B cell (primary cell): ENCODE measurements at places on chromosomes 6 and 20.

DNA sequence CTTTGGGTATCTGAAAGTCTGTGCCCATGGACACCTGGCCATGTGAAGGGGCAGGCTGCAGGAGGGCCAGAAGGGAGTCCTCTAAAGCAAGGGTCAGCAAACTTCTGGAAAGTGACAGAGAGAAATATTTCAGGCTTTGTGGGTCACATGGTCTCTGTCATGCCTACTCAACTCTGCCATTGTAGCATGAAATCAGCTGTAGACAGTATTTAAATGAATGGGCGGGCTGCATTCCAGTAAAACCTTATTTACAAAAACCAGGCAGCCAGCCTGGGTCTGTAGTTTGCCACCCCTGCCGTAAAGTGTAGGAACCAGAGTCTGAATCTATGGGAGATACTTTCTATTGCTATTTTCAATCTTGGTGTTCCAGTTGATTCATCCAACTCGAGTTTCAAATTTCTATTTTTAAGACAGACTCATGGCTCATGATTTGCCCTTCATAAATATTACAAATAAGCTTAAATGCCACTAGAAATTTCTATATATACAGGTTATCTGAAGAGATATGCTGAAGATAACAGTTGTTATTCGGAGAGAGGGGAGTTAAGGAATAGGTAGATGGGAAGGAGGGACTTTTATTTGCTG lies 19.0 kb upstream of the ADGRF4 start:
- no peaks in the 10 kb centered on the region for H3K36me3 ChIP-seq
- H3K27ac ChIP-seq = no peak overlapping the region
- H3K4me3 ChIP-seq = no peak overlapping the region
- DNase-seq = no peak

DNA sequence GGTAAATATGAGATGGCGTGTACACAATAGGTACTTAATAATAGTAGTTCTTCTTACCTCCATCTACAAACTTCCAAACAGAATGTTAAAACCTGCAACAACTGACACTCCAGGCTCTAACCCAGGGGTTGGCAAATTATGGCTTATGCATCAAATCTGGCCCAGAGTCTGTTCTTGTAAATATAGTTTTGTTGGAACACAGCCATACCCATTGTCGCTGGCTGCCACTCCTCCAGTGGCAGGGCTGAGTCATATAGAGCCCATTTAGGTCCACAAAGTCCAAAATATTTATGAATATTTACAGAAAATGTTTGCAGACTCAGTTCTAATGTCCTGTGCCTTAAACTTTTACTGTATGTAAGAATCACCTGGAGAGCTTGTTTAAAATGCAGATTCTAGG lies 69.9 kb upstream of the BTBD3 start:
- no peak overlapping the region for H3K27ac ChIP-seq
- H3K36me3 ChIP-seq = no peaks in the 10 kb centered on the region
- H3K4me1 ChIP-seq = no peaks in the 10 kb centered on the region
- no peak for DNase-seq
- H3K27me3 ChIP-seq = no peaks in the 10 kb centered on the region
- H3K4me3 ChIP-seq = no peak overlapping the region

- peaks cover 39% of the 10 kb centered on the region for H3K4me1 ChIP-seq
- no peaks in the 10 kb centered on the region for H3K36me3 ChIP-seq
- H3K4me3 ChIP-seq = peak overlapping the region; percentile 31
- H3K27ac ChIP-seq = no peak overlapping the region
- H3K27me3 ChIP-seq = peaks cover 70% of the 10 kb centered on the region
Observed at GRCh38 chr20:58851221-58851968, 693 bp upstream of the GNAS-AS1 start.

- no peak for DNase-seq
- H3K27ac ChIP-seq = no peak overlapping the region
- H3K4me3 ChIP-seq = no peak overlapping the region
- H3K27me3 ChIP-seq = no peaks in the 10 kb centered on the region
- H3K36me3 ChIP-seq = no peaks in the 10 kb centered on the region
Observed at GRCh38 chr6:4377603-4378002, 242.2 kb upstream of the ECI2 start.
